ENCODE measurements at places on chromosomes 2 and 18.

DNA sequence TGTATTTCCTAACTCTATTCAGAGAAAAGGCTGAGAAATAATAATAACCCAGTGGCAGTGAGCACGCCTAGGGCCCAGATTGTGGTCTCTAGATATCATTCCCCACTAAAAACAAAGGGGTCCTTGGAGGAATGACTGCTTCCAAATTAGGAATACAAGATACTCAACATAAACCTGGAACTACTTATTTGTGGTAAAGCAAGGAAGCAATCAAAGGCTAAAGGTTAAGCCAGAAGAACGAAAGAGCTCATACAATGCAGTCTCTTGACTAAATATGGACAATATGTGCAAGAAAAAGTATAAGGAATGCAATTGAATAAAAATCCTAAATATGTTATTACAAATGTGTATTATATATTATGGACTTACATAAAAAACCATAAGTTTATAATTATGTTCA is 253.5 kb upstream of the NRP2 start:
- no peak for DNase-seq

DNA sequence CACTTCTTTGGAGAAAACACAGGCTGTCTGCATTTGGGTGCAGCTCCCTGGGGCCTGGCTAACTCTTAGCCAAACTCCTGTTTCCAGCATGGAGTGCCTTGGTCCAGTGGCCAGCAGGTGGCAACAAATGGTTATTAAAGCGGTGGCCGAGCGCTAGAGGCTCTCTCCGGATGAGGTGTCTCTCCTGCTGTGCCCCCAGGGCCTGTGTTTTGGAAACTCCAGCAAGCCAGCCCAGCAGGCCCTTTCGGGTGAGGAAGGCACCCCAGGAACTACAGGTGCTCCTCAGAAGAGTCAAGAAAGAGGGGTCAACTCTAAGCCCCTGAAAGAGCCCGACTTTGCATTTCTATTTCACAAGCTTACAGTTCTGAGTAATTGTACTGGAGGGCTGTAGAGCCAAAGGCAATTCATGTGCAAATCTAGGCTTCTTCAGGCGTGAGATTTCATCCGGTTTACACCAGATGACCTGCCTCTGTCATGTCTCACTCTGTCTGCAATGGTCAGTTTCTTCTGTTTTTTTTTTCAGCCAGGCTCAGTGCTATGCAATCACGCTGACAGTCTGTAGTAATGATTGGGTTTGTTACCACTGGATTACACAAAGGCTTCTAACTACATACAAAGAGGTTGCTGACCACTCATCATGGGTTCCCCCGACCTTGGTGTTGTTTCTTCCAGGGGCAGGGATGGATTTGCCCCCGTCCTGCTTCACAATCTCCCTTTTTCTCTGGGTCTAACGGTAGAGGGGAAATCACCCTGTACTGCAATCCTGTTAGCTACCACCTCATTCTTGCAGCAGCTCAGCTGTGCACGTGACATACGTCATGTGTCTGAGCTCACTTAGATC is 7.6 kb upstream of the CHRNA1 start:
- DNase-seq, result no peak

DNA sequence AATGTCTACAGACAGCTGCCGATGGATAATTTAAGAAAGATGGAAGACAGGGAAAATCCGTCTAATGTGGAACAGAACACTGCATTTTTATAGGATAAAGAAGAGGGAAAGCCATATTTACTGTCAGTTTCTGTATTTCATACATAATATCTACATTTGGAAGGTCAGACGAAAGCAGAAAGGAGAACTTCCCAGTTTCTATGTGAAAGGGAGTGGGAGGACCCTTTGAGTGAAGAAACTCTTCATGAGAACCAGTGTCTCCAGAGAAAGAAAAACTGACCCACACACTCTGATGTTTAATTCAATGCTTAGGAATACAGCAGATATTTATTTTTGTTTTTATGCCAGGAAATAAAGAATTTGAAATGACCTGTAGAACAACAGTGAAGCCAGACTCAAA is 127.2 kb downstream of the CALCRL start:
- no peak for DNase-seq

DNA sequence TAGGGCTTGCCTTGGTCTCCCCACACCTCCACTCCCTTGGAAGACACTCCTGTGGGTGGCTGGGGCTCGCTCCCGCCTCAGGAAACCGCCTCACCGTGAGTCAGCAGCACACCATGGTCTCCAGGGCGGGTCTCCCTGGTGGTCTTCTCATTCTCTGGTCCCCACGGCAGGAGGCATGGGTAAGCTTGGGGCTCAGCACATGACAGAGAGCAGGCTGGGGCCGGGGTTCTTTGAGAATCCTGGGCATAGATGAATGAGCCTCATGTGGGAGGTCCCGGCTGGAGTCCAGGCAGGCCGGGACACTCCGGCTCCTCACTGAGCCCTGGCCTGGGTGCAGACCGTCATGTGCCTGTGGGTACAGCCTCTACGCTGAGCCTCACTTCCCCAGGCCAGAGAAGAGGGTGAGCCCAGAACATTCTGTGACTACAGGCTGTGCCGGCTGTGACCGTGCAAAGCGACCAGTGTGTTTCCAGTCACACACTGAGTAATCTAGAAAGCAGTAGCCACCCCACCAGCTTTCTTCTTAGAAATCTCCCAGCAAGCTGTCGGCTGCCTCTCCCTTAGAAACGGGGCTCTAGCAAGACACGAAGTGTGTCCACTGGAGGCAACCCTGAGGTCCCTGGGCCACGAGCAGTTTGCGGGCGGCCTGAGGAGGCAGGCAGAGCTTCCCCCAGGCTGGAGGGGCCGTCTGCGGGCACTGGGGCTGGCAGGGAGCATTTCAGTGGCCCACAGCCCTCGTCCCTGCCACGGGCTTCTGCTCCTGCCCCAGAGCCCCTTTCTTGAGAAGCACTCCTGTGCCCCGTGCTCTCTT is 93.1 kb downstream of the RHOB start:
- DNase-seq, result no peak

- DNase-seq, result no peak
These were observed 476.0 kb downstream of the EIPR1 start for GRCh38 chr2:2901384-2902345.

GRCh38 chr2:60313470-60314172 is 239.8 kb downstream of the BCL11A start:
- DNase-seq, result no peak

DNA sequence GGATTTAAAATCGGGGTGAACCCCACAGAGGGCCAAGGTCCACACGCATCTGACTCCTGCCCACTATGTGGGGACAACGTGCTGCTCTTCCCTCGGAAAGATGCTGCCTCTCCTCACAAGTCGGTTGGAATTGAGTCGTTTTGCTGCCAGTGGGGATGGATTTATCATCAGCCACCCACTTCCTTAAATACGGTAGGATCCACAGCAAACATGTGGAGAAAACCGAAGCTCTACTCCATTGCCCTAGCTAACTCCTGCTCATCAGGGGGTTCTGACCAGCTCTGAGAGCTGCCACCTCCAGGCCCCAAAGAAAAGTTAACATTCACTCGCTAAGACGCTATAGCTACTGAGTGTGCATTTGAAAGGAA is 80.9 kb downstream of the CHRNA1 start:
- peak; percentile 42 for DNase-seq

DNA sequence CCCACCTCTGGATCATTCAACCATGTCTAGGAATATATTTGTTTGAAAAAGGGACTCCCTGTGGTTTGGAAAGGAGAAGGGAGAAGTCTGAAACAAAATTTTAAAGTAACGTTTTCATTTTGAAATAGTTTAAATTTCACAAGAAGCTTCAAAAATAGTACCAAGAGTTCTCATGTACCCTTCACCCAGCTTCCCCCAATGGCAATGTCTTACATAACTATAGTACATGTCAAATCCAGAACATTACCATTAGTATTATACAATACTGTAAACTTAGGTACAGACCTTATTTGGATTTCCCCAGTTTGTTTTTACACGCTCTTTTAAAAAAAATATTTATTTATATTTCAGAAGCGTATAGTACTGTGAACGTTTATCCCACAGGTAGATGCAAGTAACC is 4.0 kb upstream of the LYG2 start:
- DNase-seq, result no peak

GRCh38 chr2:124913868-124914267 is 888.8 kb downstream of the CNTNAP5 start:
- no peak for DNase-seq

- peak; percentile 4 for DNase-seq
These were observed 470.6 kb upstream of the MEX3C start for GRCh38 chr18:51668101-51668500.

- no peak for DNase-seq
These were observed 144.0 kb upstream of the MYCN start for GRCh38 chr2:15796167-15796942.

GRCh38 chr2:170371231-170371998 is 193.5 kb downstream of the MYO3B start:
- no peak for DNase-seq

DNA sequence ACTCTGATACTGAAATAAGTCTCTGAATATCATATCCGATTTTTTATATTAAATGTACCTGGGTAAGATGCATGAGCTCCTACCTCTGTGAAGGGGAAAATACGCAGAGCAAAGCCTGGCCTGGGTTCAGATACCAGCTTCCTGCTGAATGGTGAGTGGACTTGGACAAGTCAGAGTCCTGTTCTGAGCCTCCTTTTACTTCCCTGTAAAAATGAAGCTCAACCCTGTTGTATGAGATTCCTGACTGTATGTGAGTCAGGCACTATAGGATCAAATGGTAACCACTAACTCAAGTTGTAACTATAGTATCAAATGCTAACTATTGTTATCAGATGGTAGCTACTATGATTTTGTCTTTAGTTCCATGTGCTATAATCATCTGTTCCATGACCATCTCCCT is 561.7 kb downstream of the CNTNAP5 start:
- no peak for DNase-seq

DNA sequence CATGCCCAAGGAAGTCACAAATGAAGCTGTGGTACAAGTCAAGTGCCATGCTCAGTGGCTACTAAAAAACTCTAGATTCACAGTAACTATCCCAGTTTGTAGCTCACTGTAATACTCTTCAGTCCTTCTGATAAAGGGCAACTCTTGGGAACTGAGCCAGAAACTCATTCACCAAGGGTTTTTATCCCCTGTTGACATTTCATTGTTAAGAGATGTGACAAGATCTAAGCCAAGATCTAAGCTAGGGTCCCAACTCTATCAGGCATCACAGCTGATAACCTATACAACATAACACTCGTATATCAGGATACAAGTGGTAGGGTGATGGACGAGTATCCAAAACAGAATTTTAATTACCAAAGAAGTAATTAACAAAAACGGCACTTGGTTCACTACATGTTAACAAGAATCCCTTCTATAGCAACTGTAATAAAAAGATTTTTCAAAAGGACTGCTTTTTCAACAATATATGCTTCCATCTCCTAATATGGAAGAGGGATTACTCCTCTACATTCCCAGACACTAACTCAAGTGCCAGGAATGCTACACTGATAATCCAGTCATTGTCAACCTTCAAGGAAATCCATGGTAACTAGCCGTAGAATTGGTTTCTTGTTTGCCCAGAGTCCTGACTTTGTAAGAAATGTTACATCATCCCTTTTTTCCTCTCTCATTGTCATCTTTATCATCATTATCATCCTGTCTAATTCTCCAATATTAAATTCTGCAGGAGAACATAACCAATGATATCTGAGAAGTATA is 111.7 kb downstream of the CDH2 start:
- no peak for DNase-seq

- DNase-seq, result no peak
These were observed 104.1 kb upstream of the UBXN4 start for GRCh38 chr2:135637456-135638087.

GRCh38 chr2:6355886-6356761 is 509.6 kb downstream of the CMPK2 start:
- DNase-seq, result no peak

GRCh38 chr2:238527565-238527964 is 100.8 kb downstream of the ASB1 start:
- no peak for DNase-seq

GRCh38 chr2:212777020-212777491 is 238.5 kb upstream of the ERBB4 start:
- peak; percentile 37 for DNase-seq

DNA sequence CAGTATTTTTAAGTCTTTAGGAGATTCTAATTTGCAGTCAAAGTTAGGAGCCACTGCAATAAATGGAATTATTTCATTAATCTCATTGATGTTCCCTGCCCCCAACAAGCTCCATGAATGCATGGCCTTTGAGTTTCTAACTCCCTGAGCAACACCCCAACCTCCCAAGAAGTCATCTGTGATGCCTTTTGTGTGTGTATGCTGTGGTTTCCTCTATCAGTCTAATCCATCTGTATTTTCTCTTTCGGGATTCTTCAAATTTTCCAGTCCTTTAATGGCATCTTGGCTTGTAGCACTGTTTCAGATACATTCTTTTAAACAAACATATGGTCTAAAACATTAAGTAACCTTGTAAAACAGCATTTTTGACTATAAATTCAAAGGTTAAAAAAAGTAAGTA is 16.8 kb downstream of the SERPINB10 start:
- DNase-seq, result no peak

Measured in CD4-positive, alpha-beta T cell treated with Interleukin-15 for 4 hours (primary cell).